ENCODE measurements at places on chromosomes 11 and 22. TPM values are rescaled to one million over a fixed set of nuclear protein-coding genes. Genes with fewer than 3 reads are reported as not detected.

DNA sequence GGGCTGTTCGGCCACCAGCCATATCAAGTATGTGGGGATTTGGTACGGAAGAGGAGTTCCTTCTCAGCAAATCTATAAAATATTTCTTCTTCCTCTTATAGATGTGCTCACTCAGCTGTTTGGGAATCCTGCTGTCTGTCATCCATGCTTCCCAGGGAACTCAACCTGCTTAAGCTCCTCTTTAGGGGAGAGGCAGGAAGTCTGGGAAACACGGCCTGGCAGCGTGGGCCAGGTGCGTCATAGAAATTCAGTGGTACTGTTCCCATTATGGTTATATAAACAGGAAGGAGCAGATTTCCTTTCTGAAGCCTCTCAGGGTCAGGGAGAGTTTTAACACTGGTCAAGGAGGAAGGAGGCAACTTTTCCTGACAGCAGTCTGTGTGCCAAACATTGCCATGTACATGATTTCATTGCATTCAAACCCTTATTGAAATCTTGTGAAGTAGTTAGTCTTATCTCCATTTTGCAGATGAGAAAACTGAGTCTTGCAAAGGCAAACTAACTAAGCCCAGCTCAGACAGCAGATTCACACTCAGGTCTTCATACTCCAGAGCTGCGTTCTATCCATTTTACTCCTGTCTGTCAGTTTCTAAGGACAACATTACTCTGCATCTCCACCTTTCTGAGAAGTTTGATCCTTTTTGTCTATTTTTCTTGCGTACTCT, 35.4 kb upstream of the AMOTL1 start:
- peak; percentile 9 for DNase-seq

Gene MYEOV
- not detected for total RNA-seq

DNA sequence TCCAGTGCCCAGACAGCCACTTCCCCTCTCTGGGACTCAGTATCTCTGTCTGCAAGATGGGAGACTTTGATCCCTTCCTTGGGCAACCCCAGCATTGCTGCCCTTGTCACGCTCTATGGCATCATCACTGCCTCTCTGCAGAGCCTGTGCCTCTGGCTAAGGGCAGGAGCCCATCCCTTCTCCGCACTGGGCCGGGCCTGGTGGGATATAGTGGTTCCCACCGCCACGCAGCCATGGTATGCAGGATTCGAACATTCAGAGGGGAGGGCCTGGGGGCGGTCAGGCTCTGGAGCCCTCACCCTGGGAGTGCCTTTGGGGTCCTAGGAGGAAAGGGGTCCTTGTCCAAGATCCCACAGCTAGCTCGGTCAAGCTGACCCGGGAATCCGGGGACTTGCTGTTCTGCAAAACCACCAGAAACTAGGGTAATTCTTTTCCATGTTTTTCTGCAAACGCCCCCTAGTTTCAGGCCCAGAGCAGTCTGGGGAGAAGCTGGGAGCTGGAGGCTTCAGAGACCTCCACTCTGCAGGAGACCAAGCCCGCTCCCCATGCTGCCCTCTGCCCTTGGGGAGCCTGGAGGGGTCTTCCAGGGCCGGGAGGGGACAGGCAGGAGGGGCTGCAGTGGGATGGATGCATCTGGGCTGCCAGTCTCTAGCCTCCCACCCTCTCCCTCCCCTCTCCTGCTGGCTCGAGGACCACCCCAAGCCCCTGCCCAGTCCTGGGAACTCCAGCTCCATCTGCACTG, 24.4 kb upstream of the CBX7 start:
- no peak for DNase-seq

- DNase-seq, result peak; percentile 74
These were observed at the start of gene RIC3 for GRCh38 chr11:8168485-8169257. TSS of gene RIC3 (minus strand) at chr11:8169025. CDS start at chr11:8168989, 36 bp downstream.

Gene SRPRA
- 138 TPM for total RNA-seq

GRCh38 chr11:85810871-85811611, at the start of gene SYTL2:
TSS of gene SYTL2 (minus strand) at chr11:85811141. CDS start at chr11:85757725, 53,416 bp downstream.
- DNase-seq, result peak; percentile 76

- DNase-seq, result no peak
These were observed 34.6 kb downstream of the PARVG start for GRCh38 chr22:44215287-44215686.

DNA sequence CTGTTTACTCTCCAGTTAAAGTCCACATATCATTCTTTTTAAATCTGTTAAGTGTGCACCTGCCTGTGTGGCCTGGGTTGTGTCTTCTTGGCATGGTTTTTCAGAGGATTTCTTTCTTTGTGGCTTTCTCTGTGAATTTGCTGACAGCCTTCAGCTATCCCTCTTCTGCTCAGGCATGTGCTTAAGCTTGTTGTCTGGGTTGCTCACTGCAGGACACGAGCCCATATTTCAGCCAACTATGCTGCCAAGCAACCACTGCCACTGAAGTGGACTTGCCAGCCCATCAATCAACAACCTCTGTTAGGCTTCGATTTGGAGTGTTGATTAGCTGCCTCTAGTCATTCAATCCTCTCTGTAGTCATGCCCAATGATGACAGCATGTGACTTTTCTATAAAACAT, 18.4 kb downstream of the OR51I2 start:
- no peak for DNase-seq

Gene MAFF
- 19.1 TPM for total RNA-seq

Gene CRACR2B
- total RNA-seq, result 17.2 TPM

Gene CDPF1
- total RNA-seq, result 34.4 TPM

- no peak for DNase-seq
These were observed 12.3 kb downstream of the CBX6 start for GRCh38 chr22:38859581-38860282.

Gene CABP4
- 0.33 TPM for total RNA-seq

DNA sequence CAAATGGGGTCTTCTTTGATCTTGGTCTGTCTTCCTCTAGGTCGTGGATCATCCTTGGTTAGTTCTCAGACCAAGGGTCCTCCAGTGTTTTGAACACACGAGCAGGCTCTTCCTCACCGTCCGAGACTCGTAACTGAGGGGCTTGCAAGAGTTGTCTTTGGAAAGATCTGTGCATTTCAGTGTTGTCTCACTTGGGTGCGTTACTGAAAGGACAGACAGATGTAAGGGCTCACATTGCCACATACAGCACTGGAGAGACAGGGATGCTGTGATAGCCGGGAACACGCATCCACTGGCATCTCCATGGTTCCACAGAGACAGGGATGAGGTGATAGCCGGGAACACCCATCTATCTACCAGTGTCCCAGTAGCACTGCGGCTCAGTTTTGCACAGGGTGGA, 15.7 kb downstream of the GLB1L2 start:
- DNase-seq, result no peak

GRCh38 chr11:126265811-126266210, 2.9 kb downstream of the SRPRA start:
- no peak for DNase-seq

DNA sequence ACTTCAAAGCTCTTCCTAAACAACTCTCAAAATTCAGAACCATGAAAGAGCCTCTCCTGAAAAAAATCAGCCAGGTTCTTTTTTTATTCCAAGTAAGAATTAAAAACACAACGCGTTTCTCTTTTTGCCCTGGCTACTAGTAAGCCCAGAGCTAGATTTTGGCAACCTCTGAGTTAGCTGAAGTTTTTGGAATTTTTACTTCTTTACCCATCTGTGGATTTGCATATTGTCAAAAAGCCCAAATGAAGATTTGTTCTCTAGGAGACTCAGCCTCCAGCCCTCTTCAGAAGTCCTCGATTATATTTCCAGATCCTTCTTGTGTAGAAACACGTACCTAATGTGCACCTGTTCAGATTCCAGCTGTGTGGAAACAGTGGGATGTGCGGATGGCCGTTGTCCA, 517.9 kb downstream of the TBC1D22A start:
- no peak for DNase-seq

Data from thyroid gland (tissue), 4 donors.